ENCODE measurements at places on chromosomes 5 and 9.

DNA sequence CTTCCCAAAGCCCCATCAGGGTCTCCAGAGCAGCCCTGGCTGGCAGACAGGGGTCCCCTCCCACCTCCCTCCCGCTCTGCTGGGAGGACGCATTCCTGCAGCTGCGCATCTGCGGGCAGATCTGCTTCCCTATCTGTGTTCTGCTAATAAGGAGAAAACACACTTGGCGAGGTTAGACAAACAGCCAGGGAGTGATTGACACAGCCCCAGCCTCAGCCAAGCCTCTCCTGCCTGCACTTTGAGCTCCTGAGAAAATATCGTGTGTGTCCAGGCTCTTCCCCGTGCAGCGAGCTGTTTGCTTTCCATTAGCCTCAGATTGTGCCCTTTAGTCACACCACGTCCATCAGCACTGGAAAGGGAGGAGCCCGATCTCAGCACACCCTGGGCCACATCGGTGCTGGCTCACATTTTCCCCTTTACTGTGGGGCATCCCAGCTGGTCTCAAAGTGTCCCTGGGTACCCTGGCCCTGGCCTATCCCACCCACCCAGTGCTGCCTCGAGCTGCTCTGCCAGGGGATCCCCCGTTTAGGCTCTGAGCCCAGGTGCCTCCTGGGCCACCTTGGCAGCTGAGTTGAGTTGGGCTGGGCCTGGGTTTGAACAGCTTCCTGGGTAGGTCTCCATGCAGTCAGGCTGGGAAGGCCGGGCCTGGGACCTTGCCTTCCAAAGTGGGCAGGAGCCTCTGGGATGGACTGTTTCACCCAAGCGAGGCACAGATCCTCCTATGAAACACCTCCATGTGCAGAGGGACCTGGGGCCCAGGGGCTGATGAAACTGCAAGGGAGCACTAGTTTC, 61.1 kb downstream of the BARX1 start:
- DNase-seq = no peak

DNA sequence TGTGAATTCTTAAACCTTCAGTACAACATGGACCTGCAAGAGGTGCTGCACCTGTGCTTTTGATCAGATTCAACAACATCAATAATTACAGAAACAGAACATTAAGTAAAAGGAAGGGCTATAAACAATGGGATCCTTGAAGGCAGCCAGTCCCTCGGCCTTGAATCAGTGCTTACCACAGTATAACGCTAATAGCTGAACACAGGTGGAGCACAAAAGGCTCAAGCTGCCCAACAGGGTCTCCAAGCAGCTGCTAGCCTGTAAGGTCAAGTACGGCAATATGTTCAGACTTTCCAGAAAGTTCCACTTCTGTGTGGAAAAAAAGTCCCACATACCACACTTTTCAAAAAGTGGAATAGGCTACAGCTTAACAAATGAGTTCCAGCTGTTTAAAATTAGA, 61.9 kb upstream of the ITGA1 start:
- DNase-seq = no peak

GRCh38 chr5:102211165-102211564, 84.9 kb downstream of the SLCO4C1 start:
- DNase-seq = no peak

- DNase-seq = no peak
These were observed 150.2 kb downstream of the SEMA5A start for GRCh38 chr5:9395706-9396105.

- DNase-seq = no peak
These were observed 90.7 kb downstream of the RAD23B start for GRCh38 chr9:107373809-107374208.

- no peak for DNase-seq
These were observed 15.2 kb upstream of the SLC36A1 start for GRCh38 chr5:151432210-151432609.

- no peak for DNase-seq
These were observed 12.3 kb downstream of the FCN2 start for GRCh38 chr9:134892820-134893420.

DNA sequence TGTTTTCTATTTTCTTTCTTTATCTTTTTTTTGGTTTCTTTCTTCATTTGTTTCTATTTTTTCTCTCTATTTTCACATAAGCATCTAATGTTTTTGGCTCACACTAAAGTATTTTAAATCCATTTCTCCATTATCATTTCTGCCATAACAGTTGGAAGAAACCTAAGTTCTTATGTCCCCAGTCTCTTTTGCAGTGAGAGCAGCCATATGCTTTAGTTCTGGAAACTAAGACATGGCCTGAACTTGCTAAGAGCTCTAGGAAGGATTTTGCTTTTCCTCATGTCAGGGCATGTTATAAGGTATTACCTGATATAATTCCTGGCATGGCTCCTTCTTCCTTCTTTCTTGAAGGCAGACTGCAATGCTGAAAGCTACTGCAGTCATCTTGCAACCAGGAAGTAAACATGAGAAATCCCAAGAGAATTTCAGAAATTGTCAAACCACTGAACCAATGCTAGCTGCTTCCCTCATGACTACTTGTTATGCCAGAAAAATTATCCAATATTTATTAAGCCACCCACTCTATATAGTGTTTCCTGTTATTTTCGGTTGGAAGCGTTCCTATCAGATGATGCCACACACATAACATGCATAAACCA, 171.1 kb downstream of the TAF11L14 start:
- DNase-seq = no peak

- DNase-seq = no peak
These were observed 3.1 kb downstream of the EGFL7 start for GRCh38 chr9:136665704-136666371.

DNA sequence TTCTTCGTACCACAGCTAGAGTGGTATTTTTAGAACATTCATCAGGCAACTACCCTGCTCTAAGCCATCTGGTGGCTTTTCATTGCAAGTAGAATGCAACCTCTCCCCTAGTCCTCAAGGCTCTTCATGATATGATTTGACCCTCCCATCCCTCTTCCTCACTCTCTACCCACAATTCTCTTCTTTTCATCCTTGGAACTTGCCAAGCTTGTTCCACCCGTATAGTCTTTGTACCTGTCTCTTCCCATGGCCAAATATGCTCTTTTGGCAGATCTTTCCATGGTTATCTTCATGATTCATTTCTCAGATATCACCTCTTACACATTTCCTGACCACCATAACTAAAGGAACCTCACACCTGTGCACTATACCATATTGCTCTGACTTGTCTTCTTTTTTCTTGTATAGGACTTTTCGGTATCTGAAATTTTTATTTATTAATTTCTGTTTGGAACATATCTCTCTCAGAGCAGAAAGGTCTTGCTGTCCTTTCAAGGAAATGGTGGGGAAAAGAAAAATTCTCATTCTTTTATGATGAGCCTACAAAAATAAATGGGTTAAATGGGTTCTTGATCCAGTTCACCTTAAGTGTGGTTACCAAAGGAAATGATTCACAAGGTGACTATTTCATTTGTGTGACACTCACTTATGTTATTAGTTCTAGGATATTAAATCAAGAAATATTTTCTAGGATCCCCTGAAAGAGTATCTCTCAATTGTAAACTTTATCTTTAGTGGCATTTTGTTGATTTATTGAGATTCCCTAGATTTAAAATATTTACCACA, 3.7 kb upstream of the CD274 start:
- DNase-seq = no peak

GRCh38 chr5:54835647-54836046, 149.7 kb downstream of the ESM1 start:
- DNase-seq = no peak

DNA sequence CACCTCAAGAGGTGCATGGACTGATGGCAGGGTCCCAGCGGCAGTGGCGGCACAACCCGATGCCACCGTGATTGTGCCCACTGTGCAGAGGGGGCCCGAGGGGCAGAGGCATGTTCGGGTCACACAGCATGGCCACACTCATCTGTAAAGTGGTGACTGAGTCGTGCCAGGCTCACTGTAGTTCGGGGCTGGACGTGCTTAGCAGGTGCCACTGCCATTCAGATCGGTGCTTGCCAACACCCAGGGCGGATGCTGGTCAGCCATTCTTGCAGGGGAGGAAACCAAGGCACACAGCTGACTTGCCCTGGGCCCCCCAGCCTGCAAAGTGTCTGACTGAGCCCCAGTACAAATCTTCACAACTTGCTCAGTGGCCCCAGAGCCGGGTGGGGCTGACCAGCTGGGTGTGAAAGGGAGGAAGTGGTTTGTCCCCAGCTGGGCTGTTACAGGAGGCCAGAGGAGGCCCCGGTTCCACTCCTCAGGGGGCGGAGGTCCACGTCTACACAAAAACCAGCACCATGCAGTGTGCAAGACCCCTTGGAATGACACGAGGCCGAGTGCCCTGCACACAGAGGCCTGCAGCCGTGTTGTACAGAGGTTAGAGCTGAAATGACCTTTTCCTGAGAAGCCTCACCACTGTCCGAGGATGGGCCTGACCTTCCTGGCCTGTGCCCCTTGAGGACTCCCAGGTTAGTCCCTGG, 17.9 kb downstream of the FGD3 start:
- no peak for DNase-seq

DNA sequence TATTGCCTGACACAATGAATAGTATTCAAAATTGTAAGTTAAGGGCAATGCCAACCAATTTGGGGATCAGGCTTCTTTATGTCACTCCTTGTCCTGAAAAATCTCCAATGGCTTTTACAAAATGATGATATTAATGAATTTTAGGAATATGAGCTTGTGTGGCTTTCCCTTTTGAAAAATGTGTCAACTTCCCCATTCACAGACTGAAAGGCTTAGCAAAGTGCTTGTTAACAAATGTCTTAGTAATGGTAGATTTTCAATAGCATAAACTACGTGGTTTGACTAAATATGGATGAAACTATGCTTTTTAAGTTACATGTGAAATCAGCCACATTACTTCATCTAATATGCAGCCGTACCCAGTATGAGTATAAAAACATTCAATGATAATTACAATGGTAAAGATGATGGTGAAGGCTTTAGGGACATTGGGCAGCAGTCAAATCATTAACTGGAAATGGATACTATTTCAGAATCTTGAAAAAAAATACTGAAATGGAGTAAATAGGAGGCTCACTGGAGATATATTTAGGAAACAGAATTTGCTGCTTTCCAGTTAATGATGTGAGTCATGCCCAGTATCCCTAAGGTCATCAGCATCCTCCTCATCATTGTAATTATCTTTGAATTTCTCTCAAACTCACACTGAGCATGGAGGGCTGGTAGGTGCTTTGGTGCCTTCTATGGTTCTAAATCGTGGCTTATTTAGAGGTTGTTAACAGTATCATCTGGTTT, 113.3 kb upstream of the ZNF608 start:
- no peak for DNase-seq

DNA sequence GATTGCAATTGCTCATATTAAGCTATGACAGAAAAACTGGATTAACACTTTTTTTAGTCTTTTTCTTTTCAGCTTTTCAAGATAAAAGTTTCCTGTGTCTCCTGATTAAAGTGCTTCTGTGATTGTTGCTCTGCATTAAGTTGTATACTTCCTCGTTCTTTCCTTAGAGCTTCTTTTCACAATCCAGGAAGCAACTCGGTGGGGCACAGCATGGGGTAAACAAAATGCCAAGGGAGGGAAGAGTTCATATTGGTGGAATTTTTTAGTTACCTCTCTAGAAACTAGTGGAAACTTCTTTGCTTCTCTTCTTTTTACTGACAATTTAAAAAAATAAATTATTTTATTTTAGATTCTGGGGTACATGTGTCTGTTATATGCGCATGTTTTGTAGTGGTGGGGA, 37.8 kb upstream of the ARRDC3 start:
- no peak for DNase-seq

DNA sequence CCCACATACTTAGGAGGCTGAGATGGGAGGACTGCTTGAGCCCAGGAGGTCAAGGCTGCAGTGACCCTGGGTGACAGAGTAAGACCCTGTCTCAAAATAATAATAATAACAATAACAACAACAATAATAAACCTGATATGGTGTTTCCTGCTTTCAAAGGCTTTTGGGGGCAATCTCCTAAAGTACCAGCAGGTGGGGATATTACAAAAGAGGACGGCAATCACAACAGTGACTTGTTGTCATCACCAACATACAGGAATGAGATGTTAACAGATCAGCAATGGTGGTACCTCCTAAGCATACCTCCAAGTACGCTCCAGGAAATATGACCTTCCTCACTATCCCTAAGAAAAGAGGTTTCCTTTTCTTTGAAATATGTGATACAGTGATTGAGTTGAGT, 91.1 kb upstream of the RNF180 start:
- DNase-seq = no peak

GRCh38 chr9:30505311-30505710, 1879.1 kb upstream of the ACO1 start:
- DNase-seq = no peak

- DNase-seq = no peak
These were observed 172.4 kb downstream of the SEMA6A start for GRCh38 chr5:116402235-116402634.

- no peak for DNase-seq
These were observed 91.6 kb upstream of the PRRC1 start for GRCh38 chr5:127425868-127426267.

- DNase-seq = no peak
These were observed 204.1 kb upstream of the EFNA5 start for GRCh38 chr5:107874795-107875194.

DNA sequence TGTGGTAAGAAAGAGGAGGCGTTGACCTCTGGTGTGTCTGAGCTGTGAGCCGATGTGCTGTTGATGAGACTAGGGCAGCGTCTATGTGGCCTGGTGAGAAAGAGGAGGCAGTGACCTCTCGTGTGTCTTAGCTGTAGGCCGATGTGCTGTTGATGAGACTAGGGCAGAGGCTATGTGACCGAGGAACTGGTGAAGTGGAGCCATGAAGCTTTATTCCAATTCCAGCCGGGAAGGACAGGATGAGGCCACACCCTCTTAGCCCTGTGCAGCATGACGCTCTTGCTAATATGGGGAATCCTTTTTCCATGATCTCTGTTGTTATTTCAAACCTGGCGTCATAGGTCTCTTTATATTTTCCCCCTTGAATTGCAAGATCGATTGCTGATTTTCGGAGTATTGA, 172.4 kb downstream of the GOLPH3 start:
- no peak for DNase-seq

DNA sequence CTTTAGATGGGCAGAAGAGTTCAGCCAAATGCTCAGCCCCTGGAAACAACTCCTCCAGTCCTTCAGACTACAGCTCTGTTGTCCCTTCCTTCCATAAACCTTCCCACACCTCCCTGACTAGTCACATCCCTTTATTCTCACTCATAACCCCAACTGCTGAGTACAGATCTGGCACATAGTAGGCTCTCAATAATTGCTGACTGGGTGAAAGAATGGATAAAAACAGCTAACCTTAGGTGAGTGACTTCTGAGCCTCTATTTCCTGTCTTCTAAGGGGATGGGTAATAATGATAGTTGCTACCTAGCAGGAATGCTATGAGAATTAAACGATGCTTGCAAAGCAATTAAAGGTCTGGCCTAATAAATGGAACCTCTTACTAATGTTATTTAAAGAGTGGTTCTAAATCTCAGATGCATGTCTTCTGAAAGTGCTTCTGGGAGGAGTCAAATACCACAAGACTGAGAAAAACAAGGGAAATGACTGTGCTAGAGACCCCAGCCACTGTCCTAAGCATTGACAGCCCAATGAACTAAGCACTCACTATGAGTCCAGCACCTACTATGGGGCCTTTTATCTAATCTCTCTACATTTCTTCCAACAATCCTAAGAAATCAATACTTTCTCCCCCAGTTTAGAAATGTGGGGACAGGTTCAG, 2.5 kb upstream of the NR6A1 start:
- DNase-seq = no peak

GRCh38 chr9:530681-531080, 310.8 kb upstream of the DMRT1 start:
- no peak for DNase-seq

All from stimulated activated CD8-positive, alpha-beta memory T cell treated with anti-CD3 and anti-CD28 coated beads, Interleukin-15, amount 100 ng/mL, for 24 hours (primary cell).